ENCODE measurements at places on chromosomes 12 and 14.

DNA sequence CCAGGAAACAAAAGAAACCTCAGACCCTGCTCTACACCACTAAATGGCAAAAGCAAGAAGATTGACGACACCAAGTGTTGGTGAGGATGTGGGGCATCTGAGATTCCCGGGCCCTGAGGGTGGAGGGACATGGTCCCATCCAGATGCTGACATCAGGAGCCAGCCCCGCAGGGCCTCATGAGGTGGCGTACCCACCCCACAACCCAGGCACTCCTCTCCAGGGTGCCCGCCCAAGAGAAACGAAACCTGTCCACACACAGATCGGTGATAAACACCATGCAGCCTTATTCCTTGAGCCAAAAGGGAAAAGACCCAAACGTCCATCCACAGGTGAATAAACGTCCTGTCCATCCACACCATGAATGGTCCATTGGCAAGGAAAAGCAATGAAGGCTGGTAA, 54.8 kb upstream of the C14orf180 start:
- DNase-seq, result peak; percentile 61

DNA sequence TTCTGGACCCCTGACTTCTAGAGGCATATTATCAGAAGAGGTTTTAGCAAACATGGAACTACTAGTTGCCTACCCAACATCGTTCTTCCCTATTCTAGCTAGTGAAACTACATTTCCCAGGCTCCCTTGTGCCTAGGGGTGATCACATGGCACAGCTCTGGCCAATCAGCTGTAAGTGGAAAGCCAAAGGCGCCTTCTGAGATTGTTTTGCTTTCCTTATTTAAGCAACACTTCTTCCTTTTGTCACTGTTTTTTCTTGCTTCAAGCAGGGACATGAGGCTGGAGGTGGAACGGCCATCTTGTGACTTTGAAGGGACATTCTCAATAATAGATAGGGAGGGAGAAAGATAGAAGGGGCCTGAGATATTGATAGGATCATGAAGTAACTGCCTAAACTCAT, 136.7 kb downstream of the ZNF664 start:
- DNase-seq, result no peak

DNA sequence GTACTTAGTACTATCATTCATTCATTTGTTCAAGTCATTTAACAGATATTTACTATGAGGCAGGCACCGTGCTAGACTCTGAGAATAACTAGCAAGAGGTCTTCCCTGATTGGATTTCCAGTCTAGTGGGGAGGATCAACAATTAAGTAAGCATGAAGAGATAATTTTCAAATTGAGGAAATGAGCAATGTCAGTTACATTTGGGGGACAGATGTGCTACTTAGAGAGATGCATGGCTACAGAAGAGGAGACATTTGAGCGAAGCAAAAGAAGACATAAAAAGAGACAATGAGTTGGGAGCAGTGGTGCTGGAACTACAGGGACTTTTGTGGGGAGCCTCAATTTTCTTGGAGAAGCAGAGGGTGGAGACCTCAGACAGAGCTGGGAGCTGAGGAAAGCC, 7.7 kb downstream of the KCNA5 start:
- no peak for DNase-seq

DNA sequence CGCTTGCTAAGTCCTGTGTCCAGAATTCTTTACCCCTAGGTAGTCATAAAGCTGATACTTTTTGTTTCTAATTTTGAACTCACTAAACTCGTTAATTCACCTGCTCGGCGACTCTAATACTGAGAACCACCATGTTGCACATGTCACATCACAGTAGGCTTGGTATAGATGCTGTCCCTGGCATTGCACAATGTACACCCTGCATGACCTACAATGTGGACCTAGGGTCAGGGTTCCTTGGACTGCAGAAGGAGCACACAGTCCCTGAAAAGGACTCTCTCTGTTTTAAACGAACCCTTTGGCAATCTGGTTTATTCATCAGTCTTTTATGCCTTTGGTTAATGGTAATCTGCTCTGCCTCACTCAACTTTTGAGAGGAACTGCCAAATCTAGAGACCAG, 272.4 kb downstream of the FOXN3 start:
- DNase-seq, result no peak

DNA sequence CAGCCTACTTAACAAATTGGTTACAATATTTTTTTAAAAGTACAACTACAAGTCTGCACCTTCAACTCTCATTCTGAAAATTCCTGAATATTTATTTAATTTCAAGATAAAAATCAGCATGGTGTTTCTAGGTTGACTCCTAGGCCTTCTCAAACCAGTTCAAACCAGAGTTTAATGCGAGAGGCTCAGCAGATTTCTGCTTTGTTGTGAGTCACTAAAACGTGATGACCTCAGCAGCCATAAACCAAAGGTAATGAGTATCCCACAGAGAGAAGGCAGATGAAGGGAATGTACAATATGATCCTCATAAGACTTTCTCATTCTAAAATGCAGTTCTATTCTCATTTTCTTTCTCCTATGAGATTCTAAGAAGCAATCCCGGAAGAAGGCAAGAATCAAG, 1.5 kb downstream of the PRDM4 start:
- DNase-seq, result no peak

- no peak for DNase-seq
Measured at GRCh38 chr12:111158992-111159391, 209.9 kb downstream of the PHETA1 start.

GRCh38 chr14:105065280-105066228, at the start of gene GPR132:
Gene GPR132, minus strand, starts transcription at chr14:105065430. Its CDS starts 10,010 bp downstream, at chr14:105055420.
- no peak for DNase-seq

DNA sequence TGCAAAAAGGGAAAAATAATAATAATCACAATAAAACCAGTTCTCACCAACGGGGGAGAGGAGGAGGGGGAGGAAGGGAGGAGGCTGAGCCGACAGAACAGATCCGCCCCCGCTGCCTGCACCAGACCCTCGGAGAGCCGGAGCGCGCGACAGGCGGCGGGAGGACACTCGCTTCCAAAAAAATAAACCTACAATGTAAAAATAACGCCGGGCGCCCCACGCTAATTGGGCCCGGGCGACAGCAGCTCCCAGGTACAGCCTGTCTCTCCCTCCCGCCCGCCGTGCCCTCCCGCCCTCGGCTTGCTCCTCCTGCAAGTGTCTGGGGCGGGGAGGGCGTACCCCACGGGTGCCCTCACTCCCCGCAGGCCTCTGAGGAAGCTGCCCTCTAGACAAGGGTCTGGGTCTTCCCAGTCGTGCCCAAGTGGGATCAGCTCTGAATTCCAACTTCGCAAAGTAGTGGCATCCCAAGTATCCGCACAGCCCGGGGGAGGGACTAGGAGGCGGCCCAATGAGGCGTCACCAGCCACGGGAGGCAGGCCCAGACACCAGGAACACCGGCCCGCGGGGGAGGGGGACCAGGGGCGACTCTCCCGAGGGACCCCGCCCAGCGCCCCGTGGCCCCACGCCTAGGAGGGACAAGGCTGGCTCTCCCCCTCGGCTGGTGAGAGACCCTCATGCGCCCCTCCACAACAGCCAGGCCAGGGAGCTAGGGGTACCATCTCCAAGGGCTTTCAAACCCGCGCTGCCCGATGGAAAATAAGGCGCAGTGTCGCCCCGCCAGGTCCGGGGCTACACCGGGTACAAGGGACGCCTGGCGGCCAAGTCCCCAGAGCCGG, 1.0 kb downstream of the NCOR2 start:
- DNase-seq, result peak; percentile 98

DNA sequence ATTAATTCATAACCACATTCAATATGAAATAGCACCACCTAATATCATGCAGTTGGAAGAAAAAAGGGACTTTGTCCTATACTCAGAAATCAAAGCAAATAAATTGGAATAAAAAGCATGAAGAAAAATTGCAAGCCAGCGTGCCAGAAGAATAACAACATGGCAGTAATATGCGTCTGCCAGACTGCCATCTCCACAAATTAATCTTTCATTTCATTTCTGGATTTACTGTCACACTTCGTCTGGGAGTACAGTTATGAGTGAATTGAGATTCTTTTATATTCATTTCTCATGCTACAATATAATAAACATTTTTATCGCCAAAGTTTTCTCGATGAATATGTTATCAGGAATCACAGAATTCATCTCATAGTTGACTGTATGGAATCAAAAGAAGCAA, 1327.7 kb upstream of the SEL1L start:
- no peak for DNase-seq

DNA sequence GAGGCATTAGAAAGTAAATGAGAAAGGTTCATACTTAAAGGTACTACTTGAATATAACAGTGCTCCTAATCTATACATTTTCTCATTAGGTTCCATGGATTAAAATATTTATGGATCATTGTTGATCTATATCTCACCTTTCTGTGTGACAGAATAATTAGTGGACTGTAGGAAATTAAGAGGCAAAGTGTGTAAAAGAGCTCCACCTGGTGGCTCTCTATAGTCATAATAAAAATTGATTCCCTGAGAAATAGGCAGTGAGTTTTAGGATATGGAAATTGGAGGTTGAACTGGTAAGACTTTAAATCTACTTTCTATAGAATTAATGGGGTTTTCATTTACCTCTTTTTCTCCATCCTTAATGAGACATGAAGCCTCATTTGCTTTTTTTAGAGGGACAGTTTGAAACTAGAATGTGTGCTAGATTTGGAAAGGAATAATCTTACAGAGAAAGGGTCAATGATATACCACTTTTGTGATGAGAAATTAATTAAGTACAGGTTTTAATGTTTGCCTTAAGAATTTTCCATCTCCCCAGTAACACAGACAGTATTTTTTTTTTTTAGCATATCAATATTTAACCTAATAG, 11.8 kb upstream of the DERA start:
- DNase-seq, result no peak

DNA sequence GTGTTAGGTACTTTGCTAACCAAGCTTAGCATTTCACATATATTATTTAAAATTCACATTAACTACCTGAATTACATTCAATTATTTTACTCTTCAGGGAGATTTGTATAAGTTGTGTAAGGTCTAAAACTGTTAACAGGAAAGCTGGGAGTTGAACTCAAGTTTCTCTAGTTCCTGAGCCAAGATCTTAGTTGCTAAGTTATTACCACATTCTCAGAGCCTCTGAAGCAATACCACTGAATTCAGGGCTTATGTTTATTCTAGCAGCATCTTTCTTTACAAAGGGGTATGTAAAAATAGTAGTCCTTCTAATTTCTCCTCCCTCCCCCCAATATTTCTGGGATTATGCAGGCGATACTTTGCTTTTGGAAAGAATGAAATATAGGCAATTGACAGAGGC, 786.8 kb downstream of the DIO2 start:
- no peak for DNase-seq

DNA sequence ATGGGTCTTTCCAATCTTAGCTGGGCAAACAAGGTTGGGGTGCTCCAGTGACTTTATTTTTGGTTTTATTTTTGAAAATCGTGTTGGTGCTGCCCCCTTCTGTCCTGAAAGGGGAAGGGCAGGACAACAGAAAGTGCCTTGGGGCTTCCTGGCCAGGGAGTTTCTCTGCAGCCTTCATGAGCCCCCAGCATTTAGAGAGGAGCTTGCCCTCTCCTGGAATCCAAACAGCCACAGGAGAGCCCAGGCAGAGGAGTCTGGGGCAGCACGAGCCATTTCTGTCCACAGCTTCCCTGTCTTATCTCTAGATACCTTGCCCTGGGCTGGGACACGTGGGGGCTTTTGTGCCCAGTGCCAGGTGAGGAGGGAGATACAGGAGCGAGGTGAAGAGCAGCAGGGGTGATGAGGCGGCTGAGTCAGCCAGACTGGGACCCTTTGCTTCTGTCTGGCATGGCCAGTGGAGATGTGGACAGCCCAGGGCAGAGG, 4.4 kb upstream of the C1RL start:
- DNase-seq, result no peak

DNA sequence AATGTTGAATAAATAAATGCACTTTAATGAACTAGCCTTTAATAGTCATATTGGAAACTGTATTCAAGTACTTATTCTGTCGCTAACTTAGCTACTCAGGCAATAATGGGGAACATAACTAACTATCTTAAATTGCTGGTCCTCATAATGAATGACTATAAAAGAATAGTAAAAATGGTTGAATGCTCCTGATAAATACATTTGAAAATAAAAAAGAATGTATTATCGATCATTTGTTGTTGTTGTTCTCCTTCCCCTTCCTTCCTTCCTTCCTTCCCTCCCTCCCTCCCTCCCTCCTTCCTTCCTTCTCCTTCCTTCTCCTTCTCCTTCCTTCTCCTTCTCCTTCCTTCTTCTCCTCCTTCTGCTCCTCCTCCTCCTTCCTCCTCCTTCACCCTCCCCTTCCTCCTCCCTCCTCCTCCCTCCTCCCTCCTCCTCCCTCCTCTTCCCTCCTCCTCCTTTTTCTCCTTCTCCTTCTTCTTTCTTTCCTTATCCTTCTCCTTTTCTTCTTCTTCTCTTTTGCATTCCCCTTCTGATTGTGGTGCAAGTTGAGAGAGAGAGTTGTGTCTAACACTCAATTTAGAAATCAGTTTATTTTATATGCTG, 133.0 kb downstream of the NAV3 start:
- no peak for DNase-seq

GRCh38 chr12:102195826-102196225, 1.8 kb downstream of the PMCH start:
- no peak for DNase-seq

- DNase-seq, result no peak
Measured at GRCh38 chr14:80468331-80469122, 257.2 kb upstream of the DIO2 start.

DNA sequence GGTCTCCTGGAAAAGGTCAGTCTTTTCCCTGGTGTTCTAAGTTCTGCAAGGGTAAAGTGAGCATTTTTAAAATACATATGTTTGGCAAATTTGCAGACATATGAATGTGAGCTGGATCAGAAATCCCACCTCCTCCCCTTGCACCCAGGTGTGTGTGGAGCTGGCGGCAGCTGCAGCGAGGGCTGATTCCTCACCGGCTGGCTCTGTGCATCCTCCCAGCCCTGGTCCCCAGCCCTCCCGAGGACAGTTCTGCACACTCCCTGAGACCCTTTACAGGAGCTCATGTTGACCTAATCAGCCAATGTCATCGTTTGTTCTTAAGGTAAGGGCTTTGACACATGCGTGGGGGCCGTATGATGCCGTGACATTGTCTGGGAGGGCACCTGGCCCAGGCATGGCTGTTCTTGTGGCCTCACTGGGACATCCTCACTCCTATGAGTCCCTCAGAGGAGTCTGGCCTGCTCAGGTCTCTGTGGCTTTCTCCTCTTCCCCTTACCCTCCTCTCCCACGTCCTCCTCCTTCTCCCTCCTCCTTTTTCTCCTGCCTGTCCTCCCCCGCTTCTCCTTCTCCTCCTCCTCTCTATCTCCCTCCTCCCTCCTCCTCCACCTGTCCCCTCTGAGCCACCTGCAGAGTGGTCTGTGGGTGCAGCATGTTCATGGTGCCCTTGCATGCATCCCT, 289.2 kb upstream of the SFSWAP start:
- DNase-seq, result no peak

GRCh38 chr12:332581-333205, 56.4 kb downstream of the KDM5A start:
- no peak for DNase-seq

Data from lower leg skin (tissue), 4 donors.